ENCODE measurements at places on chromosomes 13 and 19.

DNA sequence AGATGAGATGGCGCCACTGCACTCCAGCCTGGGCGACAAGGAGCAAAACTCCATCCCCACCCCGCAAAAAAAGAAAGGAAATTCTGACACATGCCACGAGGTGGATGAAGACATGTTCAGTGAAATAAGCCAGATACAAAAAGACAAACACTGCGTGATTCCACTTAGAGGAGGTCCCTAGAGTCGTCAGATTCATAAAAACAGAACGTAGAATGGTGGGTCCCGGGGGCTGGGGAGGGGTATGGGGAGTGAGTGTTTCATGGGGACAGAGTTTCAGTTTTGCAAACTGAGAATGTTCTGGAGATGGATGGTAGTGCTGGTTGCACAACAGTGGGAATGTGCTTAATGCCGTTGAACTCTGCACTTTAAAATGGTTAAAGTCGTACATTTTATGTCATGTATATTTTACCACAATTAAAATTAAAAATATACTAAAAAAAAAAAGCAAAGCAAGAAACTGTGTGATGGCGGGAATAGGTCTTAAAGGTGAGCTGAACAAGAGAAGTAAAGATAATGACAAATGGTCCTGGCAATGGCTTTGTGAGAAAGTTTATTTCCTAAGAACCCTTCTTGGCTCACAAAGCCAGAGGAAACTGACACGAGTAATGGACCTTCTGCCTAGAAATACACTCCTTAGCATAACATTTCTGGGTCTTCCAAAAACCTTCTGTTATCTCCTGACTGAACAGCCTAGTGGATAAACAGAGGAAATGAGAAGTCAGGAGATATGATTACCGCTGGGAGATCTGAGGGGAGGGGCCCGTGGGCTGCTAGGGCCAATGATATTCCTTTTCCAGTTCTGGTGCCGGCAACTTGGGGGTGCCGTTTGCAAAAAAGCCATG lies 4.2 kb upstream of the SPC24 start:
- DNase-seq, result no peak

- no peak for DNase-seq
Measured at GRCh38 chr19:10543059-10543419, 665 bp upstream of the ATG4D start.

- no peak for DNase-seq
Measured at GRCh38 chr13:66501181-66501580, 729.0 kb downstream of the PCDH9 start.

- no peak for DNase-seq
Measured at GRCh38 chr13:39565036-39565949, 37.7 kb downstream of the LHFPL6 start.

DNA sequence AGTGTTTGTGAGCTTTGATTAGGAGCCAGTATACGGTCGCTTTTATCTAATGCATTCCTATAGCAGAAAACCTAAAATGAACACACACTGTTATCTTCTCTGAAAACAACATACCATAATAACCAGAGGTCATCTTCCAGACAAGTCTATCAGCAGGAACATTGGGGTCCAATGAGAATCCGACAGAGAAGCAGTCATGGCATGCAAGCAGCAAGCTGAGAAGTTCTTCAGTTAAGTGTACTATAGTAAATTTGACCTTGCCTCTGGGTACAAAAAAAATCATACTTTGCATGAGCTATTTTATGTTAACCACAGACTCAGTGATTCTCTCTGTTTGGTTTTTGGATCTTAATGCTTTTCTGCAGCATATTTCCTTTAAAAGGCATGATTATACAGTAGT lies 1505.1 kb downstream of the PCDH9 start:
- DNase-seq, result no peak

GRCh38 chr13:98075048-98075447 lies 67.8 kb upstream of the FARP1 start:
- no peak for DNase-seq

DNA sequence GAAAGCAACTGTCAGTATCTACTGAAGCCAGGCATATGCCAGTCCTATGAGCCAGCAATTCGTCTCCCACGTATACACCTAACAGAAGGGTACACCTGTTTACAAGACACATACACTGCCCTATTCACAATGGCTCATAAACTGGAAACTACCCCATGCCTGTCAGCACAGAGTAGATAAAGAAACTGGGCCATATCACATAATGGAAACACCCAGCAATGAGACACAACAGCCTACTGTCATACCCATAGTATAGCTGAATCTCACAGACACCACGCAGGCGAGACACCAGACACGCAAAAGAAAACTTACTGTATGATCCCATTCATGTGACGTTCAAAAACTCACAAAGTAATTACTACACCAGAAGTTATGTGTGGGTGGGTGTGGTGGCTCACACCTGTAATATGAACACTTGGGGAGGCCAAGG lies 15.7 kb downstream of the NOSIP start:
- DNase-seq, result no peak

DNA sequence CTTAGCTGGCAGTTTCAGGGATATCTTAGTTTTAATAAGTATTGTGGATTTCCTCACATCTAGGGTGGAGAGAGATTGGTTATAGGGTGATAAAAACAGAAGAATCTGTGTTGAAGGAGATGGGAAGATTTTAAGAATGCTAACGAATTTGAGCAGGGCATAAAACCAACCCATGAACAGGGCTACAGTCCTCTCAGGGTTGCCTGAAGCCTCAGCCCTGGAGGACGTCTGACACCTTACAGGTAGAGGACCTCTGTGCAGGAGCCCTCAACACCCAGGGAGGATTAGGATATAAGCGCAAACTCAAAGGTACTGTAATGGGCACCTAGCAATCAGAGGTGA lies 461 bp upstream of the WASF3 start:
- no peak for DNase-seq

DNA sequence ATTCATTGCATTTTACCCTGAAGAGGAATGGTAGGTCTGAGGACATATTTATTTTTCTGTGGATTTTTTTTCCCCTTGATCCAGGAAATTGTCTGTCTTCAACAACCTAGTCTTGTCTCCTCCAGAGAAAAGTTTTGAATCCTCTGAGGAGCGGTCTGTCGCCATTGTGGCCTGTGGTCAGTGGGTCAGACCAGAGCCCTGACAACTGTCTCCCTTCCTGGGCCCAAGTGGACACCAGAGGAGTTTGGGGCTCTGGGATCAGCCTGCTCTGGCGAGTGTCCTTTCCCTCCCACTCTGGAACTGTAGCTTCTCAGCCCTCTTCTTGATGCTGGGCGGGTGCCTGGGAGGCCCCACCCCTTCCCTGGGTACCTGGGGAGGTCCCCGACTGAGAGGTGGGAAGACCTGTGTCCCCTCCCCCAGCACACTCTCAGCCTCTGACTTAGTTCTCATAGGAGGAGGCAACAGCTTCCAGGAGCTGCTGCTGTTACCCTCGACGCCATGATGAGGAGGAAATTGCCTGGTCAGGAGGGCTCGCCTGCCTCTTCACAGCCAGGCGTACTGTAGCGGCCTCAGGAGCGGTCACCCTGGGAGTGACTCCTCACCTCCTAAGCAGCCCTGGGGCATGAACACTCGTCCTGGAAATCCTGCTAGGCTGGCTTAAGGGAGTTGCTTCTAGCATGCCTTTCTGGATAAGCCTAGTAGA lies 110.3 kb downstream of the GGACT start:
- DNase-seq, result no peak

GRCh38 chr19:13128583-13128982 lies 10.5 kb downstream of the NACC1 start:
- DNase-seq, result no peak

GRCh38 chr13:42649831-42650230 lies 75.9 kb downstream of the TNFSF11 start:
- no peak for DNase-seq

DNA sequence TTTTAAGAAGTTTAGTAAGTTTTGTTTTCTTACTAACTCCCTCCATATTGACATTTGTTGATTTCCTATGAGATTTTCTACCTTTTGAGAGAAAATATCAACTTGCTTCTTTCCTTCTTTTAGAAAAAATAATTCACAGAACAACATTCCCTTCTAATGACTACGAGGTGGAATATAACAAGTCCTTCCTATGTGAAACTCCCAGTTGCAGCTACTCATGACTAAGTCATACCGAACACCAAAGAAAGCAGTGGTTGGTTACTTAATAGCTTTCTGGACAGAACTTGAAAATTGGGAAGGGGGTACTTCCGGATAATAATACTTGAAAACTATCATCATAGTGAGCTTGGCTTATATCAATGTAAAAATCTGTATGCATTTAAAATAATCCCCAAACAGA lies 144.8 kb downstream of the DACH1 start:
- DNase-seq, result no peak

- no peak for DNase-seq
Measured at GRCh38 chr19:39701291-39701690, 3.0 kb upstream of the LGALS14 start.
